ENCODE measurements at places on chromosomes 7 and 10.

GRCh38 chr7:29809533-29810155, 3.3 kb downstream of the WIPF3 start:
- no peak for DNase-seq

GRCh38 chr10:90133606-90134005, 432.2 kb downstream of the KIF20B start:
- DNase-seq: no peak

DNA sequence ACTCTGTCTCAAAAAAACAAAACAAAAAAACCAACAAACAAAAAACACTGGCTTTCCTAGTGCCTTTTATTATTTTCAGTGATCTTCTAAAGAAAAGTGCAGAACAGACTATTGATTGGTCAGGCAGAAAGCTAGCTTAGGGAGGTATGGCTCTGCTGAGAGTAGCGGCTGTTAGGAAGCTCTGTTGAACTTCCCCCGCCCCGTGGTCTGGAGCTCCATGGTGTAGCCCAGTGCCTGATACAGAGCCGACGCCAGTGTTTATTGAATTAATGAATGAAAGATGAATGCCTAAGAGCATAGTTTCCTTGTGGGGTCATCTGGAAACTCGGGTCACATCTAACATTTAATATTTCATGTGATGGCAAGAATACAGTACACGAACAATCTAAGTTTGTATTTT, 90.5 kb upstream of the ARMC3 start:
- DNase-seq: no peak

DNA sequence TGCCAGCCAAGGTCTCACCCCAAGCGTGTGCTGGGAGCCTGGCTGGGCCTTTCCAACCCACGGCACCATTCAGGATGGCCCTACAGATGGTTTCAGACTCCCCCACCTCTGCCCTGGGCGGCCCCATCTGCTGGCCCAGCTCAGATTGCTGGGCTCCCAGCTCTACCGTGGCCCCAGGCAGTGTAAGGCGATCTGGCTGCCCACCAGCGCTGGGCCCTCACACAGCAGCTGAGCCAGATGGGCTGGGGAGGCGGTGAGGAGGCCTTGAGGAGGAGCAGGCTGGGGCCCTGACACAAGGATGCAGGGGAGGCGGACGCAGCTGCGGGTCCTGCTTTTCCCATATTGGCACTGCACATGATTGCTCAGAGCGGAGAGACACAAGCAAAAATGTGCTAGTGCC, 162.8 kb downstream of the NRF1 start:
- DNase-seq: no peak

- no peak for DNase-seq
Observed at GRCh38 chr10:95694665-95695064, 938 bp upstream of the TCTN3 start.

- no peak for DNase-seq
Observed at GRCh38 chr10:59273445-59273844, 88.9 kb downstream of the FAM13C start.

DNA sequence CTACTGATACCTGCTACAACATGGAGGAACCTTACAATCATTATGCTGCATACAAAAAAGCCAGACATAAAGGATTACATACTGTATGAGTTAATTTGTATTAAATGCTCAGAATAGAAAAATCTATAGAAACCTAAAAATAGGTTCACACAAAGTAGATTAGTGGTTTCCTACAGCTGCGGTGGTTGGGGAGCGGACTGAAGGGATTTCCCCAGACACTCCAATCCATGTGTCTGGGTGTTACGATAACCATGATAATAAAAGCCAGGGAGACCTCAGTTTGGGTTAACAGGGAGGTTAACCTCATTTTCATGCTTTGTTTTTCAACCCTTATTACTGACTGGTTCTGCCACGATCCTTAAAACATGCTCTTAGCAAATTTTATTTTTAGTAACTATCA, 355.9 kb downstream of the KCNMA1 start:
- no peak for DNase-seq

GRCh38 chr10:17989908-17990767, 38.4 kb downstream of the SLC39A12 start:
- DNase-seq: no peak
